ENCODE measurements at places on chromosomes 12 and 14.
A peak's percentile ranks its signal among the peaks of the same experiment; 100 is the strongest.

GRCh38 chr12:106284358-106285105, 18.0 kb upstream of the TCP11L2 start:
- no peak for DNase-seq

DNA sequence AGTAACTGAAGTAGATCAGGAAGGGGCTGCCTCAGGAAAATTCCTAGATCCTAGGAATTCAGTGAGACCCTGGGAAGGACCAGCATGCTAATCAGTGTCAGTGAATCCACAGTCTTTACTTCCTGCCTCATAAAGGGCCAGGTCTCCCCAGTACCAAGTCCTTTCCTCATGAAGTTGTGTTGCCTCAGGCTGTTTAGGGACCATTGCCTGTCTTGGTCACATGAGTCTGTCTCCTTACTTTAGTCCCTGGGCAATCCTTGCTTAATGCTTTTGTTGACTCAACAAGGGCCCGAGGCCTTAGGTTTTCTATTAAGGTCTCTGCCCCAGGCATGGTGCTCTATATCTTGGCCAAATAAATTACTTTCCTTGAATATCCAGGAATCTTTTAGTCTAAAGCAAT, 16.1 kb upstream of the ATF1 start:
- no peak for DNase-seq

GRCh38 chr14:100416921-100417860, 94.1 kb downstream of the SLC25A47 start:
- DNase-seq, result peak; percentile 74

DNA sequence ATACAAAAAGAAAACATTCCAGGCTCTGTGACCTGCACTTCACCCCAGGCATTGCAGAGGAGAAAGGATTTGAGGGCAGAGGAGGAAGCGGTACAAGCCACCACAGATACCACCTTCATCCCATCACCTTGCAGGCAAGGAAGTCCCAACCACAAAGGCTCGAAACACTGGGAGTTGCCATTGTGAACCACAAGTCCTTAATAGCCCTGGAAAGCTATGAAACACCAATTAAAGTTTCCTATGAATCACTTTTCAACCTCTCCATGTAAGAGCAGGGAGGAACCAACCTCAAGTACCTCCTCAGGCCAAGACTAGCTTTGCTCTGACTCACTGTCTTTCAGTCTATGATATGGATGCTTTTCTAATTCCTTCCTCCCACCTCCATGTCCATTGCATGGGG, 27.0 kb downstream of the MAP3K9 start:
- no peak for DNase-seq

DNA sequence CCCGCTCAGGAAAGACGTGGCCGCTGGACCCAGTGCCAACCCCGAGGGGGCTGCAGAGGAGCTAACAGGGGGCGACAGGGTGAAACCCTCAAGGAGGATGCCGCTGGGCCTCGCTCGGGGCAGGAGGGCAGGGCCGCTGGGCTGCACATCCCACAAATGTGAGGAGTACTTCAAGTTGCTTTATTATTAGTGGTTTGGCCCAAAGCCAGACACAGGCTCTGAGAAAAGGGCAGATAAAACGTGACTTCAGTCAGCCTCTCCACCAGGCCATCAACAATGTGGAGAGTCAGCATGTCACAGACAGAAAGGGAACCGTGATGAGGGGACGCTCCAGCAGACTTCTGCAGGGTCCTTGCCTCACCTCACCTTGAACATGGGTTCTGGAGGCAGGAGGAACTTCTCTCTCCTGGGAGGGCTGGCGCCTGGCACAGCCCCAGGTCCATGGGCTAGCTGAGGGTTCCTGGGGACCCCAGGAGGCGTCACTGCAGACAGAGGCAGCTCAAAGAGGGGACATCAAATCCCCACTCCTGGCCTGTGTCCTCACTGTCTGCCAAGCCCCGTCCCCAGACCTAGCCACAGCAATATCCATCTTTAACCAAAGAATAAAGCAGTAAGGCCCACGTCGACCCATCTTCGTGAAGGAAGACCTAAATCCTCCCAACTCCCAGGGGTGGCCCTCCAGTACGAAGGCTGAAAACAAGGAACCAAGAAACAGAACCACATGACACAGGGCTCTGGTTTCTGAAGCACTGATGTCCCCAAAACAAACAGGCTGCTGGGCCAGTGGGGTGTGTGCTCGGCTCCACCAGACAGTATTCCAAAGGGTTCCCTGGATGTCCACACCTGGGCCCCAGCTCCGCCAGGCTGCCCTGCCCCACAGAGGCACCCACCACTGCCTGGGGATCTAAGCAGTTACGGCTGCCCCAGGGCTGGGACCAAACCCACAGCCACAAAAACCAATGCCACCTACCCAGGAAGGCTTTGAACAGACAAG, 35.1 kb downstream of the CCDC85C start:
- DNase-seq, result no peak

- no peak for DNase-seq
Measured at GRCh38 chr12:131015581-131016337, 62.1 kb downstream of the ADGRD1 start.

GRCh38 chr12:71186571-71187288, 28.9 kb upstream of the TSPAN8 start:
- DNase-seq, result no peak

DNA sequence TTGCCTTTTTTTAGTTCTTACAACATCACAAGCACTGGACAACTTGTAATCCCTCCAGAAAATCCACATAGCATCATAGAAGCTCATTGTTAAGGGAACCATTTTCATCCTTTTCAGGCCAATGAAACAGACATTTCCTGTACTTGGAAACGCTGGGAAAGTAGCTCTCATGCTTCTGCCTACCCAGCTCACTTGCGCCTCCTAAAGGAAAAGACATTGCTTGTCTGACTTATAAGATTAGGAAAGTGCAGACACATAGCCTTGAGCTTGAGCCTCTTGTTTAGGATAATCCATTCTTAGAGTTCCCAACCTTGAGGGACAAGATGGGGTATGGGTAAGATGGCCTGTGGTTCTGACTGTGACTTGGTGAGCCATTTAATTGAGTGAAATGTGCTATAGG, 589.5 kb downstream of the NOVA1 start:
- DNase-seq, result no peak

DNA sequence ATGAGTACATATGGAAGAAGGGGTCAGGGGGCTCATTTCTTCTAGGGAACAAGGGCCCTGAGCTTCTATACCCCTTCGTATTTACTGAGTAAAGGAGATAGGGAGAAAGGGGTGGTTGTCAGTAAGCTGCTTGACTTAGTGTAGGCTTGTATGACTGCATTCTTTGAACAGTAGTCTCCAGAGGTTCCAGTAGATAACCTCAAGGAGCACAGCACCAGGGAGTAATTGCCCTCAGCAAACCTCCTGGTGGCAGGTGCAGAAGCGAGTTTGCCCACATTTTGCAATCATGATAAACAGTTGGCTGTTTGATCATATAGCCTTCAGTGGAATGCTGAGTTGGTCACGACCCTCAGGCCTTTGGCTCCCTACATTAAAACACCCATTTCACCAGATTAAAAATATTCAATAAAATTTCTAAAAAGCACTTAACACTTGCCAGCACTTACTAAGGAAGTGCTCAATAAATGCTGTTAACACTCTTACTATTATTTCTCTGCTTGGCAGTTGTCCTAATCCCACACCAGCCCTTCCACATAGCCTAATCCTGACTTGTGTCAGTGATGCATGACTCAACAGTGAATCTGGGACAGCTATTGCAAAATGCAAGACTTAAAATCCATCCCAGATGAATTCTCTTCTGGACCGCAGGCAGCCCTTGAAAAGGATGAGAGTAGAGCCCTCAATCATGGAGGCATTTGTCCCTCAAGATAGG, 3.7 kb upstream of the DHRS4L2 start:
- DNase-seq, result no peak

GRCh38 chr12:45257185-45257930, 41.5 kb downstream of the ANO6 start:
- no peak for DNase-seq

- DNase-seq, result no peak
Measured at GRCh38 chr14:85482552-85482951, 47.4 kb upstream of the FLRT2 start.

GRCh38 chr12:12954356-12954755, 2.4 kb upstream of the GPRC5D start:
- DNase-seq, result no peak

- peak; percentile 28 for DNase-seq
Measured at GRCh38 chr14:101122237-101123141, 219.0 kb upstream of the RTL1 start.

All from ureter (tissue), 1 donor.